ENCODE measurements at places on chromosomes 12 and 14.
A peak's percentile ranks its signal among the peaks of the same experiment; 100 is the strongest.

- no peak for DNase-seq
These were observed 15.1 kb upstream of the KERA start for GRCh38 chr12:91072931-91073330.

DNA sequence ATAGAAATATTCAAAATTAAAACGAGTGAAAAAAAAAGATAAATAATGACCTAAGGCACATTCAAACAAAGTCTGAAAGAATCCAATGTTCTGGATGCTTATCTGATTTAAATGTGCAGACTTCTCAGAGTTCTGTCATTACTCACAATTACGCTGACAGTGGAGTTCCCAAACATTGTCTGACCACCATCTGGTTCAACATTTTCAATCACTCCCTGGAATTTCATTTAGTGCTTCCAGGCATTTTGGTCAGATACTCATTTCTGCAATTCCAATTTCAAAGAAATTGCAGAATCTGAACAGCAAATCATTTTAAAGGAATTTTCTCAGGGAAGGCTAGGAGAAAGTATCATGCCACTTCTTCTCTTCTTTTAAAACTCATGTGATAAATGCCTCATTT, 398.2 kb upstream of the PDE3A start:
- DNase-seq = no peak

- DNase-seq = no peak
These were observed 14.9 kb downstream of the TMEM116 start for GRCh38 chr12:111998015-111998414.

DNA sequence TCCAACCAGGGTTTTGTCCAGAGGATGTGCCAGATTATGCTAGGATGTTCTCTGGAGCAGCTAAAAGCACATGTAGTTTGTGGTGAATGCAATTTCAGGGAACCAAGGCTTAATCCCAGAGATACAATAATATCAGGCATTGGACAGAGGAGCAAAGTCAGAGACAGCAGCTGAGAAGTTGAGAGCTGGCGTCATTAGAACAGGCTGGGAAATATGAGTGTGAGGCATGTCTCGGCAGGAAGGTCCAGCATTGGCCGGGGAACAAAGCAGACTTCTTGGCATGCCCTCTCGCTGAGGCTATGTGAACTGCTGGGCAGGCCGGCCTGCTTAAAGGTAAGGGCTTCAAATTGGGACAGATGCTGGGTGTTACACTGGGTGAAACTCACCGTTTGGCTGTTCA, 125.4 kb downstream of the CAND1 start:
- DNase-seq = no peak

- DNase-seq = peak; percentile 78
These were observed 23.7 kb upstream of the DHRS4 start for GRCh38 chr14:23929822-23930294.

GRCh38 chr14:76551906-76552305, 176.0 kb downstream of the ESRRB start:
- no peak for DNase-seq

- DNase-seq = no peak
These were observed 255.8 kb upstream of the FOXN3 start for GRCh38 chr14:89672636-89673511.

All from hematopoietic multipotent progenitor cell treated with erythropoietin and hydrocortisone succinate and interleukin-3 and kit ligand, for 15 days (in vitro differentiated cells).